ENCODE measurements at places on chromosomes 2 and 18.
A peak's percentile ranks its signal among the peaks of the same experiment; 100 is the strongest.

DNA sequence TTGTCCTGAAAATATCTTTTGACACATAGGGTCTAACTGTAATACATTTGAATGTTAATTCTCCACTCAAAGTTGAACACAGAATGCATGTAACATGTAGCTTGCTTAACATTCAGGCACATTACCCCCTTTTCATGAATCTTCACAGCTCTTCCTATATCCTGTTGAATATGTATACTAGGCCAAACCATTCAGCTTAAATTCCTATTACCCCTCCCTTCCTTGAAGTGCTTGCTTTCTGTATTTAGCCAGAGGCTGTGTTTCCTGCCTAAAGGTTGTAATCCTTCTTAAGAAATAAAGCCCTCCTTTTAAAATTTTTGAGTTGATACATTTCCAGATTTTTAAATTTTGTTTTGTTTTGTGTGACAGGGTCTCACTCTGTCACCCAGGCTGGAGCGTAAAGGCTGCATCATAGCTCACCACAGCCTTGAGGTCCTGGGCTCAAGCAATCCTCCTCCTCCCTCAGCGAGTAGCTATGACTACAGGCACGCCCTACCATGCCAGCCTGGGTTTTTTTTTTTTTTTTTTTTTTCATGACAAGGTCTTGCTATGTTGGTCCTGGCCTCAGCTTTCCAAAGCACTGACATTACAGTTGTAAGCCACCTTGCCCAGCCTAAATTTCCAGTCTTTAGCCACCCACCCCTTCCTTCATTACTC is 357.6 kb downstream of the DSC3 start:
- H3K4me1 ChIP-seq: no peaks in the 10 kb centered on the region
- H3K27me3 ChIP-seq: no peaks in the 10 kb centered on the region
- no peak overlapping the region for H3K27ac ChIP-seq

DNA sequence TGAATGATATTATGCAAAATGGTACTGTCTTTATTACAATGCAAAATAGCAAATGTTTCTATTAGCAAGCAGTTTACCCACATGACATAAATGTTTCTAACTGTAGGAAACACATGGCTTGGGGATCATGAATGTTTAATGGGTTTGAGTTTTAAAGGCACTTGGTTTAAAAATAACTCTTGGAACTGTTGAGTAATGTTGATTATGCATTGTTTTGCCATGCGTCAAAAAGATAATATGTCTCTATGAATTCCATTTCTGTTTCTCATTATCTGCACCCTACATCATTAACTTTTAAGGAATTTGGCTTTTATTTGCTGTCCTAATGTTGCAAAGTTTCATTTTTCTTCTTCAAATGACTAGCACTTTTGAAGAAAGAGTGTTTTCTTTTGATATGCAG is 1355.5 kb downstream of the SUCLG1 start:
- H3K4me1 ChIP-seq: no peaks in the 10 kb centered on the region
- DNase-seq: no peak
- no peak overlapping the region for H3K4me3 ChIP-seq
- H3K27me3 ChIP-seq: no peaks in the 10 kb centered on the region

GRCh38 chr2:37711831-37712230 is 40.4 kb upstream of the CDC42EP3 start:
- H3K4me1 ChIP-seq: peaks cover 37% of the 10 kb centered on the region
- no peaks in the 10 kb centered on the region for H3K27me3 ChIP-seq

DNA sequence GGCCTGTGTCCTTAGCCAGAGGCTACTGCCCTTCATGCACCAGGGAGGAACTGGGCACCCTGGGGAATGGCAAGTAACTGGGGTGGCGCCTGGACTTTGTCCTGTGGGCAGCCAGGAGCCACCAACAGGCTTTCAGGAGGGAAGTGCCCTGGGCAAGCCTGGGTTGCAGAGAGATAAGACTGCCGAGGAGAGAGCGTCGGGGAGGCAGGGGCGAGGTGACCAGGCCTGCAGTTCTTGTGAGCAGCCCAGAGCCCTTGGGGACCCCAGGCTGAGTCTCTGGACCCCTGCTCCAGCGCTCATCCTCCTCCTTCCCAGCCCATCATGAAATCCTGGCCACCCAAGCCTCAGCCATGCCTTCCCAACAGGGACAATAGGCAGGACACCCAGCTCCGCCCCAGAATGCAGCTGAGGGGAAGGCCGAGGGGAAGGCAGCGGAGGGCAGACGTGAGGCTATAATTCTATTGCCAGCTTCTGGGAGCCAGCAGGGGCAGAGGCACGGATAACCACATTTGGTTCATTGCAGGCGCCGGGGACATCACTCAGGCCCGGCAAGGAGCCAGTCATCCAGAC is 25.1 kb downstream of the ADRA2B start:
- DNase-seq: no peak
- no peaks in the 10 kb centered on the region for H3K27me3 ChIP-seq
- no peak overlapping the region for H3K27ac ChIP-seq
- H3K36me3 ChIP-seq: no peaks in the 10 kb centered on the region
- no peaks in the 10 kb centered on the region for H3K4me1 ChIP-seq

DNA sequence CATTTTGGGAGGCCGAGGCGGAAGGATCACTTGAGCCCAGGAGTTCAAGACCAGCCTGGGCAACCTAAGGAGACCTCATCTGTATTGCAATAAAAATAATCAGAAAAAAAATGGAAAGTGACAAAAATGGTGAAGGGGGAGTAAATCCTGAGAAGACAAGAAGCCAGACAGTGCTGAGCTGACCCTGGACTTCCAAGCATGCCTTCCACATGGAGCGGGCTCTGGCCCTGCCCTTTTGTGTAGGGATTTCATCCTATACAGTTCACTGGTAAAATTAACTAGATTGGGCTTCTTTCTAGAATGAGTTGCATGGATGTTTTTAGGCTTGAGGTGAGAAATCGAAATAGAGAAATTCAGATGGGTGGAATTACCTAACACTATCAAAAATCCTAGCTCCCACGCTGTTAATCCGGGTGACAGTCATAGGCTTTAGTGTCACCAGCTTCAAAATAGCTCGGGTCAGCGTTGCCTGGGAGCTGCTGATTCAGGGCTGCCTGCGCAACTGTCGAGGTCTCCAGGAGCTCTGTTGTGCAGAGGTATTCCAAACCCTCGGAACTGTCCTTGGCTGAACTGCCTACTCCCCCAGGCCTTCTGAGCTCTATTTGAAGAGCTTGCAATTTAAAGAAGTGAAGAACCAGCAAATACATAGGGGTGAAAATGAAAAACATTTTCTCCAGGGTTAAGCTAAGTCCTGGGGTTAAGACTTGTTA is 21.5 kb upstream of the ZNF532 start:
- H3K27ac ChIP-seq: no peak overlapping the region
- no peak overlapping the region for H3K4me3 ChIP-seq
- peaks cover 2% of the 10 kb centered on the region for H3K27me3 ChIP-seq
- peaks cover 11% of the 10 kb centered on the region for H3K4me1 ChIP-seq

DNA sequence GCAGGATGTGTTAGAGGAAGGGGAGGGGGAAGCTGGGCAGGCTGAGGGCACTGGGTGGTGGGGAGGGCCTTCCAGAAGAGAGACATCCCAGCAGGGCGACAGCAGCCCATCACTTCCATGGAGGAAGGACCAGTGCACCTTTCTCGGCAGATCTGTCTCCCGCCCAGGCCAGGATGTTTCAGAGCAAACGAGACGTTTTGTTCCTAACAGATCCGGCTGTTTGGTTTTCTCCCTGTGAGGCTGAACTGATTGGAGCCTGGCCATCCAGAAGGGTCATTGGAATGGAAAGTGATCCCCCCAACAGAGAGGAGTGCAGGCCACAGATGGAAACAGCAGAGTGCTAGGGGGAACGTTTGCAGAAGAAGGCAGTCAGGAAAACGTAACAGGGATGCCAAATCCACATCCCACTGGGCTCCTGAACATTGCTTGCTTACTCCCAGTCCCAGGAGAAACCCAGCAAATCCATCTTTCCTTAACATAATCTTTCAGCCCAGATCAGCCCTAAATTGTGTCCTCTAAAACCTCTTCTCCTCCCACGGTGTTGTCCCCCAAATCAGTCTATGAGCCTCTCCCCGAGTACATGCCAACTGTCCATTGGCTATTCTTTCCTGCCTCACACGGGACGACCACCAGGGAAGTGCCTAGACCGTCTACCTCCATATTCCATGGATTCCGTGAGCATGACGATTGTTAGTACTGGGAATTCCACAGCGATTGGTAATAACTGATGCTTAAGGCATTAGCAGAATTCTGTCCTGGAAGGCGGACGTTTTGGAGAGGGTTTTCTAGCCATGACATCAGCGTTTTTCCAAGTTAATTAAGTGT is 126.8 kb downstream of the SEPTIN10 start:
- H3K4me3 ChIP-seq: no peak overlapping the region
- H3K27me3 ChIP-seq: peaks cover 3% of the 10 kb centered on the region
- H3K36me3 ChIP-seq: no peaks in the 10 kb centered on the region

DNA sequence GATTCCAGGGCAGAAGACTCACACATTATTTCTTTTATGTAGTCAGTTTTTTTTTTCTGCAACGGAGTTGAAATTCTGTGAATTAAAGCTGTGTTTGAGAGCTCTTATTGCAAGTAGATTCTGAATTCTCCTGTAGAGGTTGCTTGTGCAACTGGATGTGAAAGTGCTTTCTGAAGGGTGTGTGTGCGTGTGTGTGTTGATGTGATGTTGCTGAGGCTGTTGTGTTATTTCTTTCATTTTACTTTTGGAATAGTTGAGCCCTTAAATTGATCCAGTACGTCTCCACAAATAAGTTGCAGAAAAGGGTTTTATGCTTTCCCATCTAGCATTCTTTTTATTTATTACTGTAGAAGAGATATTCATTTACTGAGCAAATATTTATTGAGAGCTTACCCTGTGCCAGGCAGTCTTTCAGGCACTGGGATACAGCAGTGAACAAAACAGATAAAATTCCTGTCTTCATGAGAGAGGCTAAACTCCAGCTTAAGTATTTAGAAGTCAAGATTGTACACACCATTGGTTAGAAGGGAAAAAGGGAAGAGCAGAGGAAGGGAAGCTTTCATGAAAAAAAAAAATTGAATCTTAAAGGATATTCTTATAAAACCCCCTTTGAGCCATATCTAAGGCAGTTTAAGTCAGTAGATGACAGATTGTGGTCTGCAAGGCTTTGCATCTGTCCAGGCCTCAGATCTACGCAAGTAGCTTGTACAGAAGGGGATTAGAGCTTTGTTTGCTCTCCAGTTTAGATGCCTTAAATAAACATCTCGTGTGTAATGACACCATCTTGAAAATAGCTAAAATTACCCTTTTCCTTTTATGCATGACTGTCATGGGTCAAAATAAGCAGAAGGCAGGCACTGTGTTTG is 58.2 kb downstream of the MYO1B start:
- peaks cover 2% of the 10 kb centered on the region for H3K4me1 ChIP-seq
- no peak for DNase-seq
- H3K27ac ChIP-seq: no peak overlapping the region
- H3K4me3 ChIP-seq: no peak overlapping the region
- H3K27me3 ChIP-seq: no peaks in the 10 kb centered on the region

GRCh38 chr2:9336241-9336575 is 87.1 kb downstream of the ITGB1BP1 start:
- no peaks in the 10 kb centered on the region for H3K36me3 ChIP-seq
- no peak overlapping the region for H3K27ac ChIP-seq
- DNase-seq: no peak
- H3K4me3 ChIP-seq: no peak overlapping the region

GRCh38 chr2:136331226-136331625 is 213.3 kb upstream of the CXCR4 start:
- H3K27me3 ChIP-seq: no peaks in the 10 kb centered on the region
- no peak for DNase-seq
- no peak overlapping the region for H3K4me3 ChIP-seq
- H3K36me3 ChIP-seq: no peaks in the 10 kb centered on the region

DNA sequence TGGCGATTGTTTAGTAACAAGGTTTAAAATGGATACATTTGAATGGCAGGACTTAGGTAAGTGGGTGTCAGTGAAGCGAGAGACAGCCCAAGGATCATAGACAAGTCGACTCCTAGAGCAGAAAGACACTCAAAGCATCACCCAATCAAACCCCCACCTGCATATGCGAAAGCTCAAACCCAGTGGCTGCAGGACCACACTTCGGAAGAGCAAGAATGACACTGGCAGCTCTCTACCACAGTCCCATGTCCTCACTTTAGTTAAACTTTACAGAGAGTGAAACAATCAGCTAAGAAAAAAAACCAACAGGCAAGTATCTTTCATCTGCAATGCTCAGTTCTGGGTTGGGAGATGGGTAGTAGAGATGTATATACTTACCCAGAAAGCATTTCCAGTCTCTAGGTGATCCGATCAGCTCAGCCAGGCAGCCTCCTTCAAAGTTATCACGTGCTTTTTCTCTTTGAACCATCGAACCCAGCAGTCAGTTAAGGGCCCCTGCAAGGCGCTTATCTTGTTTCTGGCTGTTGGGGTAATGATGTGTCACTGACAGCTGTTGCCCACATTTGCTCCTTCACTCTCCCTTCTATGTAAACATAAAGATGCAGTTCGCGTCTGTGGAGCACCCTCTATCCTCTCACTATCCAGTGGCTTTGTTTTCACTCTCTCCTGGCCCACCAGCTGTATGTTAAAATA is 357.5 kb upstream of the ID2 start:
- H3K36me3 ChIP-seq: no peaks in the 10 kb centered on the region
- no peaks in the 10 kb centered on the region for H3K4me1 ChIP-seq
- H3K27ac ChIP-seq: no peak overlapping the region
- H3K27me3 ChIP-seq: peaks cover 39% of the 10 kb centered on the region
- no peak for DNase-seq
- no peak overlapping the region for H3K4me3 ChIP-seq

- DNase-seq: no peak
- no peaks in the 10 kb centered on the region for H3K27me3 ChIP-seq
- no peaks in the 10 kb centered on the region for H3K4me1 ChIP-seq
- H3K36me3 ChIP-seq: no peaks in the 10 kb centered on the region
- H3K4me3 ChIP-seq: no peak overlapping the region
These were observed 50.4 kb upstream of the BZW1 start for GRCh38 chr2:200761266-200761665.

GRCh38 chr2:225041207-225041850 is 939 bp downstream of the DOCK10 start:
- peak overlapping the region; percentile 96 for H3K27ac ChIP-seq
- DNase-seq: peak; percentile 62
- no peaks in the 10 kb centered on the region for H3K27me3 ChIP-seq
- peaks cover 10% of the 10 kb centered on the region for H3K36me3 ChIP-seq
- H3K4me3 ChIP-seq: peak overlapping the region; percentile 96
- peaks cover 63% of the 10 kb centered on the region for H3K4me1 ChIP-seq

DNA sequence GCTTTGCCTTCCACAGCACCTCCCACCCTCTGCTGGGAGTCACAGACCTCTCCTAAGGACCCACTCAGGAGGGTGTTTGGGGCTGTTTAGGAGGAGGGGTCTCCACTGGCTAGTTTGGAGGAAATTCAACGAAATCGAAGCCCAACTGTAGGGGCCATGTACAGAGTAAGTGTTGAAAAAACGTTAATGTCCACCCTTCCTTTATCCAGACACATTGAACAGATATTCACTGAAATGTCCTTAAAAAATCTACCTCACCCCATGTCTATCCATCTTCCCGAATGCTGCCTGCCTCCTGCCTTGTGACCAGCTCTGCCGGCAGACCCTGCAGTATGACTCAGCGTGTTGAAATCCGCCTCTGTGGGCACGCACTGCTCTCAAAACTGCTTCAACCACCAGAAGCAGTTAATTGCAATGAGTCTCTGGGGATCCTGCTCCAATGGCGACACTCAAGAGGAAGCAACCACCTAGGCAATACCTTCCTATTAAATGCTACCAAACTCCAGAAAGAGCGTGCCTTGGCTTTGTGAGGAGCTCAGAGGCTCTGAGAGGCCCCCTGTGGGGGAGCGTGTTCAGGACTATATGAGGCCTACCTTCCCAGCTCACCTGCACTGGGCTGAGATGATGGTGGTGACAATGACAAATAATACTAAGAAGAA is 61.4 kb upstream of the RTN4 start:
- H3K4me3 ChIP-seq: no peak overlapping the region
- no peak overlapping the region for H3K27ac ChIP-seq
- no peaks in the 10 kb centered on the region for H3K27me3 ChIP-seq
- H3K4me1 ChIP-seq: peaks cover 15% of the 10 kb centered on the region
- no peaks in the 10 kb centered on the region for H3K36me3 ChIP-seq
